ENCODE measurements at places on chromosomes 11 and 22.

- DNase-seq = no peak
These were observed 6.7 kb upstream of the GSTP1 start for GRCh38 chr11:67576735-67577475.

DNA sequence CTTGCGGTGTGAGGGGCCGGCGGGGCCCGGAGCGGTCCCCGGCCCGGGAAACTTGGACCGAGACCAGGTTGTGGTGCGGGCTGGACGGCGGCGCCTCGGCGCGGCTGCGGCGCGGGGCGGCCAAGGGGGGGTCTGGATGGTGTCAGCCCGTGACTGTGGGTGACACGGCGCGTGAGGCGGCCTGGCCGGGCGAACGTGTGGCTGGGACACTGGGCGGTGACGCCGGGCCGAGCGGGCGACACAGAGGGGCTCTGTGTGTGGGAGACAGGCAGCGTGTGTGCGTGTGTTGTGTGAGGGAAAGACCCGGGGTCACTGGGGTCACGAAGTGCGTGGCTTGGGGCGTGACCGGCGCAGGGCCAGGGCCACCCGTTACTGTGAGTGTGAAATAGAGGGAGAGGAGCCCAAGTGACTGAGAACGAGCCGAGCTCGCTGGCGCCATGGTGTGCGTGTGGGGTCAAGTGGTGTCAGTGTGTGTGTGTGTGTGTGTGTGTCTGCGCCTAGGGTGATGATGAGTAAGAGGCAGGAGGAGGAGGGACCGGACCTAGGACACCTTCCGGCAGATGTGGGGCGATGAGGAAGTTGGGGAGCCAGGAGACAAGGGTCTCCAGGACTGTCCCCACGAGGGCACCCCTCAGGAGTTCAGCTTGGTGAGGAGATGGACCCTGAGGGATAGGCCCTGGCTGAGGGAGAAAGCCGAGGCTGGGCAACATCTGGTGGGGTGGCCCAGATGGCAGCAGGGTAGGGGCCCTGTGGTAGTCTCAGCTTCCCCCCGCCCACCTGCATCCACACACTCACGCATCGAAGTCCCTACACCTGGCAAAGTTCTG, 817 bp downstream of the RELT start:
- DNase-seq = no peak

DNA sequence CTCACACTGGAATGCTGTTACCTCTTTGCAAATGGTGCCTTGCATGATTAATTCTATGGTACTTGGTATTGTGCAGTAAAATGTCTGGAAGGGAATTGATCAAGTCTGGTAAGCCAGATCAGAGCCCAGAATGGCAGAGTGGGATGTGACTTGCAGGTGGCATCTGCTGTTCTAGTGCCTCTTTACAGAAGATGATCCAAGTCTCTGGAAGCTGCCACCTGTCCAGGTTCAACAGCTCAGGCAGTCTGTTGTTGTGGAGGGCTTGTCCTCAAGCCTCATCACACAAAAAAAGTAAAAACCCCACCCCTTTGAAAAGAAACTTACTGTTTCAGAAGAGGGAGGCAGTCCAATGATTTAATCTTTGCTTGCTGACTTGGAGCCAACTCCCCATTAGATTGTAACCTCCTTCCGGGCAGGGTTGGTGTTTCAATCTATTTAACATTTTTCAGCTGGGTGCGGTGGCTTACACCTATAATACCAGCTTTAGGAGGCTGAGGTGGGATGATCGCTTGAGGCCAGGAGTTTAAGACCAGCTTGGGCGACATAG, 17.1 kb downstream of the ZNRF3 start:
- no peak for DNase-seq

GRCh38 chr11:47407746-47408590, at the start of gene SLC39A13:
TSS of gene SLC39A13 (plus strand) at chr11:47408590. CDS start at chr11:47410095, 1,505 bp downstream.
- DNase-seq = peak; percentile 77

DNA sequence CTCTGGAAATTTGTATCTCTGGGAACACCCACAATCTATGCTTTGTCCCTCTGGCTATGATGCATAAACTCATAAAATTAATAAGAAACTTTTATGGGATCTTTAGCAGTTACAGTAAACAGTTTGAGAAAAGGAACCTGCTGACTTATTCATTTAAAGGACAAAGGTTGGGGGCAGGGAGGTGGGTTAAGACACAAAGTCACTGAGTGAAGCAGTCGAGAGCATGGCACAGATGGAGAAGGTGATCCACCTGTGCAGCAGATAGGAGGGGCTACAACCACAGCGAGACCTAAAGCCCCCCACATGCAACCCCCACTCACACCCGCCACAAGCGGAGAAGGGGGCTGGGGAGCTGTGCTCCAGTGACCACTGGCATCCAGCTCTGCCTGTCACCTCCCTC, 45.0 kb downstream of the SMCO4 start:
- DNase-seq = no peak

DNA sequence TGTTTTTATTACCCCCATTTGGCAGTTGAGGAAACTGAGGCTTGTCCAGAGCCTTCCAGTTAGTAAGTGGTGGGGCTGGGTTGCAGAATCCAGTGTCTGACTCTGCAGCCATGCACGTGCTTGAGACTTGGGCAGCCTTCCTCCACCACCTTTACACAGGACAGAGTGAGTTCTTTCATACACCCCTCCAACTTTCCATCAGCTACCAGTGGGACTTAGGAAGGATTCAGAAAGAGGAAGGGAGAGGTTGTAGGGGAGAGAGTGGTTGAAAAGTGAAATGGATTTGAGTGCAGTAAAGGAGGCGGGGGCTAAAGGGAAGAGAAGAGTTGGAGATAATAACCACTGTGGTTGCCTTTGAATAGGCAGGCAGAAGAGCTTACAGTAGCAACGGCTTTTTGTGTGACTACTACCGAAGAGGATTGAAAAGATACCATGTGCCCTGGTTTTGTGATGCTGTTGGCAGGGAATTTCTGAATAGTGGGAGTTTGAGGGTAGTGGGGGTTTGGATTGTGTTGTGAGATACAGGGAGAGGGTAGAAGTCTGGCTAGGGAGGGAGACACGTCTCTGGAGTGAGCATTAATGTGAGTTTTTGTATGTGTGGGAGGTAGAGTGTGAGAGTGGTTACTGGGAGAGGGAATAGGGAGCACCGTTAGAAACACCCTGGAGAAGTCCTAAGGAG, 1.7 kb downstream of the UVRAG start:
- DNase-seq = no peak

DNA sequence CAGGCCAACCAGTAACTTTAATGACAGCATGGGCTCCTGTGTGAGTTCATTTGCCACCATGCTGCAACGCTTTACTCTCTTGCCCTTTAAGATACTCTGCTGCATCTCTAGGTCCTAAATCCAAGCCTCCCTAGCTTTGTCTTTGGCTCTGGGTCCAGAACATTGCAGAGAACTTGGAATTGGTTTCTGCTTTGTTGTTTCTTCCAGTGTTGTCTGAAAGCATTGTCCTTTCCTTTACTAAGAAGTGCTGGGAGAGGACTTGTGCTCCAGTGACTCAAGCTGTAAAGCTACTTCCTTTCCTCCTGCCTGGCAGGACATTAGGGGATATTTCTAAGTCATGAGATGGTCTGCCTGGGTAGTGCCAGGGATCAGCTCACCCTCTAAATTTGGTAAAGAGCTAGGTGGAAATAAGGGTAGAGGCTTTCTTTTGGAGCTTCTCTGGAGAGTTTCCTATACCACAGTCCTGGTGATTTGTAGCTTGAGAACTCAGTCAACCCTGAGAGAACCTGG, 202.5 kb upstream of the CADM1 start:
- no peak for DNase-seq

DNA sequence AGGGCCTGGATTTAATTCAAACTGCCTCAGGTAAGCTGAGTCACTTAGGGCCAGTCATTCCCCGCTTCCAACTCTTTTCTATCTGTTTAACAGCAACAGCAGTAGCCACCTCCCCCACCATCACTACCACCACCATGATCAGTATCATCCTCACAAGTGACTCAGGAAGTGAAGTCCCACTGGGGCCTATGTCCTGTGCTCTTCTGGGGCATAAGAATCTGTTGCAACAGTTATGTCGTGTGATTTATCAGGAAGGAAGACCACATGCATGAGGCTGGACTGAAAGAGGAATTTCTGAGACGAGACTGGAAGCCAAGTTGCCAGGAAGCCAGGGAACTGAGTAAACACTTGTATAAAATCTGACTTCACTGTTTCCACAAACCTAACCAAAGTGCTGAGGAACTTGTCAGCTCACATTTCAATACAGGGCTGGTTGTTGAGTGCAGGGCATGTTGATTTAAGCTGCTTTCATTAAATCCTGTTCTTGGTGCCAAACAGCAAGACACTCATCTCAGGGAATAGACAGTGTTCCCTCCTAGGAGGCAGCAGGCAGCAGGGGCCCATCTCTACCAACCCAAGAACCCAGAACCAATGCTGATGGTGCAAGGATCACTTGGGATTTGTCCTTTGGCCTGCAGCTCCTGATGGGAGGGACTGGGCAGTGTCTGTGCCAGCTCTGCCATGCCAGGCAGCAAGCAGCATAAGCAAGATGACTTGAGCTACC, 226.7 kb upstream of the NARS2 start:
- DNase-seq = peak; percentile 60

DNA sequence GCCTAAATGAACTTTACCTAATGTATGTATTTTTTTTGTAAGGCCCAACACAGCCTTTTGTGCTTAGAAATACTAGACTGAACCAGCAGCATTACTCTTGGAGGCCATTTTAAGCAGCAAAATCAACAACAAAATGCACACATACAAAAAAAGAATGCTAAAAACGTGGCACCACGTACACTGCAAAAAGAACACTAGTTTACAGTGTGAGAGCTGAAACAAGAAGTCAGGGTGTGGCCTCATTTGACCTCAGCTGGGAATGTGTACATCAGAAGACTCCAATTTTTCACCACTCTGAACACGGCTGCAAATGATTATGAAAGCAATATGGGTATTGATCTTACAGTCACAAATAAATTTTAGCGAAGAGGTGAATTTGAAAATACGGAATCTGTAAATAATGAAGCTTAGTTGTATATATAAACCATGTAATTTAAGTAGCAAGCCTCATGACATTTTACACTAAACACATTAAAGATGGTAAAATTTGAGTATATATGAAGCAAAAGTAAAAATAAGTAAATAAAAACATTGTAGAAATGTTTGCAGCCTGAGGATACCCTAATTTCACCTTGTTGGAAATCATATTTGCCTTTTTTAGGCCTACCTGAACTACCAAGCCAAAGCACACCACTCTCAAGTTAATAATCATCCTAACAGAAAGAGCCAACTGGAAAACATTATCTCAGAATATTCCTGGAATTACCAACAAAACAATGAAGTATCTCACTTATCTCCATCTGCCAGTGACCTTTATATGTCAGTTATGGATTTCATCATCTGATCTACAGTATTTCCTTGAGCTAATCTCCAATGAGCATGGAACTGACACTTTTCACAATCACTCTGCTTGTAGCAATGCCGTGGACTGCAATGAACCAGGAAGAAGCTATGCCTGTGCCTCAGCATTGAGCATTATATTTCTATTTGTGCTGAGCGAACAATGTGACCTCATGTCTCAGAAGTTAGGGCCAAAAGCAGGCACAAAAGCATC, 319.5 kb upstream of the FAT3 start:
- no peak for DNase-seq

GRCh38 chr11:102620179-102620578, 5.0 kb downstream of the MMP20 start:
- no peak for DNase-seq

DNA sequence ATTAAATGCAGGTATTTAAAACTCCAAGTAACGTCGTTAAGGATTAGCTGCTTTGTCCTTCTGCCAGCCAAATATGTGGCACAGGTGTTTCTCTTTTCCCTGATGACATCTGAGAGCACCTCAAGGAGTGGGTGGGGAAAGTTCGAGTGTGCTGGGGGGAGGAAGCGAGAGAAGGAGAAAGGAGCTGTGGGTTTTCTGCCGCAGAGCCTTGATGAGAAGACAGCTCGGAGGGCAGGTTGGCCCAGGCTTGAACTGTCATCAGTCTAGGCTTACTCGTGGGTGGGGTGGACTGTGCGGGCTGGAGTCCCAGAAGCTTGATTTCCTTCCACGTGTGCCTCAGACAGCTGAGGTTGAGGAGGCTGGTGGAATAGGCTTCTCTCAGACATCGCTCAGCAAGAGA, 15.2 kb upstream of the SORL1-AS1 start:
- no peak for DNase-seq

DNA sequence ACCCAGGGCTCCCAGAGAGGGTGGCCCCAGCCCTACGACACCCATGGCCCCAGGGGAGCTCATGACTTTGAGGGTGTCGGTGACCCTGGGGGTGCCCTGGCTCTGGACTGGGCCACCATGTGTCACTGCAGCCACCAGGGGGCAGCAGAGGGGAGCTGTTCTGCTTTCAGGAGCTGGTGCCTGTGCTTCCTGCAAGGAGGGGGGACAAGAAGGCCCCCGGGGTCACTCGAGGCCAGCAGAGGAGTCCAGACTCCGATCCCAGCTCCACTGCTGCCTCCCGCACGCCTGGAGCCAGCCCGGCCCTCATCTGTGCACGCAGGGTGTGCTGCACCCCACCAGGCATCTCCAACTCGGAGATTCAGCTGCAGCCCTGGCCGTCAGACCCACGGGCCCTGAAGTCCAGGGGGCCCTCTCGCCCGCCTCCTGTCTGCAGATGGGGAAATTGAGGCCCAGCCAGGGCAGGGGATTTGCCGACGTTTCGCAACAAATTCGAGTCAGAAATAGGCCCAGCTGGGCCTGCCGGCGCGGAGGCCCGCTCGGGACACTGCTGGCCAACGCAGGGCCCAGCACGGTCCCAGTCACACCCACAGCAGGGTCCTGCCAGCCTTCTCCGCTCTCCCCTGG, 29.5 kb upstream of the WNT7B start:
- DNase-seq = no peak

DNA sequence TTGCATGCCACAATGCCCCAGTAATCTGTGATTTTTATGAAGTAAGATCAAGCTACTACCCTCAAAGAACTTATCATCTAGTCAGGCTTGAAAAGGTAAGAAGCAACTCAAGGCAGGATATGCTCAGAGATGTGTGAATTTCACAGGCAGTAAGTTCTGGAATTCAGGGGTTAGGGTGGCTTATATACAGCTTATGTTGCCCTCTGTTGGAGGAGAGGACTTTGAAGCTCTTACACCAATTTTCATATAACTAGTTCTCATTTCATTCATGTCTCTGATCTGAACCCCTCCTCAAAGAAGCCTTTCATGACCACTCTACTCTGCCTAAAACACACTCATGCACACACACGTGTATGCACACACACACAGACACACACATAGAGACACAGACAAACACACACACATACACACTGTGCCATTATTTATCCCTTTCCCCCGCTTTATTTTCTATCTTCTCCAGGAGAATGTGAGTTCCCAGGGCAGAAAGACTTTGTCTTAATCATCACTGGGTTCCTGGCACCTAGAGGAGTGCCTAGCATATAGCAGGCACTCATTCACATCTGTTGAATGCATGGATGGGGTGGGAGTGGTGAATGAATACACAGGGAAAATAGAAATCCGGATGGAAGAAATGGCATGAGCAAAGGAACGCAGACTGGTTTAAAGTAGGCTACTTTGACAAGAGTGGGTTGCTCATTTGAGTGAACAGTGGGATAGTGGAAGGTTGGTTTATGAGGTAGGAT, 220.7 kb upstream of the ZBED5 start:
- no peak for DNase-seq

- DNase-seq = no peak
These were observed 310.7 kb upstream of the NCAM1 start for GRCh38 chr11:112650527-112650926.

- no peak for DNase-seq
These were observed 14.3 kb upstream of the CRY2 start for GRCh38 chr11:45832811-45833441.

- no peak for DNase-seq
These were observed 35.3 kb upstream of the SEPTIN5 start for GRCh38 chr22:19678949-19679521.

All from forelimb muscle (tissue), 1 donor.